ENCODE measurements at places on chromosomes 16 and 17.

DNA sequence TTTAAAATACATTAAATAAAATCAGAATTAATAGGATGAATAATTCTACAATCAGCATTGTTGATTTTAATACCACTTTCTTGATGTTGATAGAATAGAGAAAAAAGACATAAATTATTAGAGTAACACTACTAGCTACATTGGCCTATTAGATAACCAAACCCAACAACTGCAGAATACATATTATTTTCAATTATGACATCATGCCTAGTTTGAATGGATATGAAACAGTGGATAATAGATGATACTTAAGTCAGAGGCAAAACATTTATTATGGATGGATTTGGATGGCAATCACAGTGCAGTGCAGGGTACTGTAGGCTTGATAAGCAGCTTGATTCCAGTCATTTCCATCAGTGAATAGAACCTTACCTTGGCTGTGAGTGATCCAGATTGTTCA lies 293.1 kb downstream of the BCAS3 start:
- no peak for DNase-seq

DNA sequence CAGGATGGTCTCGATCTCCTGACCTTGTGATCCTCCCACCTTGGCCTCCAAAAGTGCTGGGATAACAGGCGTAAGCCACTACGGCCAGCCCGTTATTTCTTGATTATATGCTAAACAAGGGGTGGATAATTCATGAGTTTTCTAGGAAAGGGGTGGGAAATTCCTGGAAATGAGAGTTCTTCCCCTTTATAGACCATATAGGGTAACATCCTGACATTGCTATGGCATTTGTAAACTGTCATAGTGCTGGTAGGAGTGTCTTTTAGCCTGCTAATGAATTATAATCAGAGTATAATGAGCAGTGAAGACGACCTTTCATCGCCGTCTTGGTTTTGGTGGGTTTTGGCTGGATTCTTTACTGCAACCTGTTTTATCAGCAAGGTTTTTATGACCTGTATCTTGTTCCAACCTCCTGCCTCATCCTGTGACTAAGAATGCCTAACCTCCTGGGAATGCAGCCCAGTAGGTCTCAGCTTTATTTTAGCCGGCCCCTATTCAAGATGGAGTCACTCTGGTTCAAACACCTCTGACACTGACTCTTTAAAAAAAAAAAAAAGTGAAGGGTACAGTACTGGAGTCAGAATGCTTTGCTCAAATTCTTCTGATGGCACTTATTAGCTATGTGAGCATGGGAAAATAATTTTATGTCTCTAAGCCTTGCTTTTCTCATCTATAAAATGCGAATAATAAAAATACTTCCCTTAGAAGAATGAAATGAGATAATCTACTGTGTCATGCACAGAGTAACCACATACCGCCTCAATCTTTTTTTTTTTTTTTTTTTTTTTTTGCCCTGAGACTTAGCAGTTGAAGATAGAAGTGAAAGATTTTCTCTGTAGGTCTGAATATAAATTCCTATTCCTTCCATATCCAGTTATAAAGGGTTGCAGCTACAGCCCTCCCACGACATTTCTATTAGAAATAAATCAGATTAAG lies 5.1 kb upstream of the CALCOCO2 start:
- no peak for DNase-seq

DNA sequence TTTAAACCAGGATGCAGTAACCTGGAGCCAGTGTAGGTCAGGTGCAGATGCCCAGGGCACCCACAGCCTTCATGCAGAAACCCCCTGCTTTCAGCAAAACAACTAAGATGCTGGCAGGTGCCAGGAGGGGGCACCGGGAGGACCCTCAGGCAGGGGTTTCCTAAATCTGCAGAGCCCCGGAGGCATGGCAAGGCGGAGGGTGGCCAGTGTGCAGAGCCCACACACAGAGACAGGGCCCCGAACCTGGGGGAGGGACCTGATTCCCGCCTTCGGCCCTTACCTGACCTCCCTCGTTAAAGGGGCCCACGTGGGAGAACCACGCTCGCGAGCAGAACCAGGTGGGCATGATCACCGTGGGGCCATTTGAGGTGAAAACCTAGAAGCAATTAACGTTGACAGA lies 114.0 kb upstream of the METRNL start:
- DNase-seq = no peak

GRCh38 chr17:55632893-55633292 lies 89.8 kb downstream of the TMEM100 start:
- DNase-seq = no peak

DNA sequence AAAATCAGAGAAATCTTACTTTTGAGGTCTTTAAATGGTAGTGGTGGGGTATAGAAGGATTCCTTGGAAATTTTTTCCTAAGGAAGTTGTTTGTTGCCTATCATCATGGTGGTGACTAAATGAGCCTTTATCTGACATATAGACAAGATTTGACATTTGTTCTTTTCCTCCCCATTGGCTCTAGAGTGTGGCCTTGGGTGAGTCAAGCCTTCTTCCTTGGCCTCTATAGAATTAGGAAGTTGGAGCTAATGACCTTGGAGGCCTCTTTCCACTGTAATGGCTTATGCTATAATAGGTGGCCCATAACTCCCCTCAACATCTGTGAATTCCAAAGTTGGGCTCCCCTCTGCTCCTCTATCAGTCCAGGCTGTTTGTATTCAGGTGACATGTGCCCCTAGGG lies 79.1 kb upstream of the HNF1B start:
- no peak for DNase-seq

DNA sequence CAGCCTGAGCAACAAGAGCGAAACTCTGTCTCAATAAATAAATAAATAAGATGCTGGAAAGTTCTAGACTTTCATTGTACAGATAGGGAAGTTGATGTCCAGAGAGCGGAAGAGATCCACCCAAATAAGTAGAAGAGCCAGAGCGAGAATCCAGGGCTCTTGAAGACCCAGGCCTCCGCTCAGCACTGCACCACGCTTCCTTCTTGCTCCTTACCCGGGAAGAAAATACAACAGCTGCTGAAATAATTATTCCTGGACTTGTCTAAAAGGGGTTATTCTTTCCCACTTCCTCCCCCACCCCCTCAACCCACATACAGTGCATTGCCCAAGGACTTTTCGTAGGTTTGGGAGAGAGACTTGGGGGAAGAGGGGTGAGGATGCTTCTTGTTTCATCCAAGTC lies 26.7 kb downstream of the CDK5RAP3 start:
- no peak for DNase-seq

DNA sequence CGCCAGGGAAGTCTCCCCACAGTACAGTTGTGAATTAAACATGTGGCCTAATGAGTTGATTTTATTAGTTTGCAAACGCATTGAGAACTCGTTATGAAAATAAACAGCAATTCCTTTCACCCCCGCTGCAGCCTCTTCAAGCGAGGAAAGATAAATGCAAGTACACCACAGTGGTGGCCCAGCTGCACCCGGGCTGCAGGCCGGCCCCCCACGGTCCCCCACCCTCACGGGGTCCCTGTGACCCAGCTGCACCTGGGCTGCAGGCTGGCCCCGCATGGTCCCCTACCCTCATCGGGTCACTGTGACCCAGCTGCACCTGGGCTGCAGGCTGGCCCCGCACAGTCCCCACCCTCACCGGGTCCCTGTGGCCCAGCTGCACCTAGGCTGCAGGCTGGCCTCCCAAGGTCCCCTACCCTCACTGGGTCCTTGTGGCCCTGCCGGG lies 32.2 kb downstream of the SDK2 start:
- DNase-seq = no peak

DNA sequence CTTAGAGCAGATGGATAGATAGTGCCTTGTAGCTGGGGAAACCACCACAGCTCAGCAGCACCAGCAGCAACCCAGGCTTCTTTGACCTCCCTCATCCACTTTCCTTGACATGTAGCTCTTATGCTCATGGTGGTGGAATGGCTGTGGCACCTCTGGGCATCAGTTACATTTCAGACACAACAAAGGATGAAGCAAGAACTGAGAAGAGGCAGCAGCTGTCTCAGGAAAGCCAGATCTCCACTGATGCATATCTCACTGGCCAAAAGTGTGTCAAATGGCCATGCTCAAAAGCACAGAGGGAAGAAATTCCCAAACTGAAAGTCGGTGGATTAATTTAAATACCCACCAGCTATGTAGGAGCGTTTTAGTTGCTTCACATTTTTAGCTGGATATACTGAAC lies 671.4 kb upstream of the SALL1 start:
- DNase-seq = no peak

DNA sequence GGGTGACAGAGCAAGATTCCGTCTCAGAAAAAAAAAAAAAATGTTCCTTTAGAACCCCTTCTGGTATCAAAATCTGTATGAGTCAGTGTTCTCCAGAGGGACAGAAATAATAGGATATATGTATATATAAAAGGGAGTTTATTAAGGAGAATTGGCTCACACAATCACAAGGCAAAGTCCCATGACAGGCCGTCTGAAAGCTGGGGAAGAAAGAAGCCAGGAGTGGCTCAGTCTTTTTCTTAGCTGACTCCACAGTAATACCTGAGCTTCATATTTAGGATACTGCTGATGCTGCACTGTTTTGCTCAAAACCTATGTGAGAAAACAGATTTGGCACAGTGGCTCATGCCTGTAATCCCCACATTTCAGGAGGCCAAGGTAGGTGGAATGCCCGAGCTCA lies 22.5 kb downstream of the ZZEF1 start:
- no peak for DNase-seq

GRCh38 chr17:42053731-42054500 lies 3.5 kb upstream of the C17orf113 start:
- no peak for DNase-seq

DNA sequence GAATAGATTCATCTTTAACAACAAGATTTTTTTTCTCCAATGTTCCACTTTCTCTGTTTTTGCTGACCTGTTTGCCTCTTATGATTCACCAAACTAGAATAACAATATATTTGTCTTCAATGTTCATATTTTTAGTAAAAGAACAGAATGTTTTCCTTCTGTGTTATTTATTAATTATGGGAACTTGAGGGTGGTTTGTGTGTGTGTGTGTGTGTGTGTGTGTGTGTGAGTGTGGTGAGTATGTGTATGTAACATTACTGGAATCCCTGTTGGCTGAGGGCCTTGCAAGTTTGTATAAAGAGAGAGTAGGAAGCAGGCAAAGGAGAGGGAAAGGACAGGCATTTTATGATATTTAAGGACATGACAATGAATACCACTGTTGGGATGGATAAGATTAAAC lies 13.8 kb downstream of the STXBP4 start:
- no peak for DNase-seq

- DNase-seq = no peak
Observed at GRCh38 chr17:58192612-58193011, at the start of gene EPX. EPX (plus strand) TSS chr17:58192726; CDS start chr17:58192847, 121 bp downstream.

- peak; percentile 59 for DNase-seq
Observed at GRCh38 chr16:85556456-85557082, 56.6 kb upstream of the GSE1 start.
